GM12892 (cell line): ENCODE measurements at places on chromosomes 6 and 20.

GRCh38 chr6:33846226-33846625, 42.4 kb upstream of the MLN start:
- no peak for DNase-seq

DNA sequence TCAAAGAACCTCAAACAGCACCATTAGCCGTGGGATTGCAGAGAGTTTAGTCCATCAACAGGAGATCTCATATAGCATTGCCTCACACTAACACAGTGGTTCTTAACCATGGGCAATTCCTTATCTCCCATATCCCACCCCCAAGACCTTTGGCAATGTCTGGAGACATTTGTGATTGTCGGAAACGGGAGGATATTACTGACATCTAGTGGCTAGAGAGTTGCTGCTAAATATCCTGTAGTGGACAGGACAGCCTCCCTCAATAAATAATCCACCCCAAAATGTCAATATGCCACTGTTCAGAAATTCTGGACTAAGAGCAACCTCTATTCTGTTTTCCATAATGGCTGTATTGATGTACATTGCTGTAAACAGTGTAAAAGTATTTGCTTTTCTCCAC, 210.1 kb upstream of the CCN2 start:
- no peak for DNase-seq

DNA sequence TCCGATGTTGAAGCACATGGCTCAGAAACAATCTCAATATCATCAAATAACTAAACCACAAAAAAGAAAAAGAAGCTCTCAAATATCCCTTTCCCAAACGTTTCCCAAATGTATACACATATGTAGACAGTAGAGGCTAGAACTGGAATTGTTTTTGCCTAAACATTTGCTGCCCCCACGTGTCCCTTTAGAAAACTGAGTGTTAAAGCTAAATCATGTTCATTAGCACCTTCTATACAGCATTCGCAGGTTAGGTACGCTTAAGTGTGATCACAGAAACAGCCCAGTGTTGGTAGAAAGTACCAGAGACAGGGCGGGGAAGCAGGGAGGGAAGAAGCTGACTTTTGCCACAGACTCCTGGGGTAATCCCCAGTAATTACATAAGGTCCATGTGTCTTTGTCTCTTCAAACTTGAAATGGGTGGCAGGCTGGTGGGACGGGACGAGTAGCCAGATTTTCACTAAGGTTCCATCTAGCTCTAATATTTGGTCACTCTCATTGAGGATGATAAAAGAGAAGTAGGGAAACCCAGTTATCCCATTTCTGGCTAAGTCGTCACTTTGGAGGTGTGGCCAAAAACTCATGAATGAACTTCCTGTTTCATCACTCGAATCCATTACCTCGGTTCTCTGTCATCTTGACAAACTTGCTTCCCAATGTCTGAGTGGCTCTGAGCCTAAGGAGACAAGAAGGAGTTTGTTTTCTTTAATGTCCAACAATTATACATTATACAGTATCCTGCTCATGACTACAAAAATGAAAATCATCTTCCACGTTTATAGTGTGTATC, 15.0 kb upstream of the TFAP2A start:
- DNase-seq, result no peak

DNA sequence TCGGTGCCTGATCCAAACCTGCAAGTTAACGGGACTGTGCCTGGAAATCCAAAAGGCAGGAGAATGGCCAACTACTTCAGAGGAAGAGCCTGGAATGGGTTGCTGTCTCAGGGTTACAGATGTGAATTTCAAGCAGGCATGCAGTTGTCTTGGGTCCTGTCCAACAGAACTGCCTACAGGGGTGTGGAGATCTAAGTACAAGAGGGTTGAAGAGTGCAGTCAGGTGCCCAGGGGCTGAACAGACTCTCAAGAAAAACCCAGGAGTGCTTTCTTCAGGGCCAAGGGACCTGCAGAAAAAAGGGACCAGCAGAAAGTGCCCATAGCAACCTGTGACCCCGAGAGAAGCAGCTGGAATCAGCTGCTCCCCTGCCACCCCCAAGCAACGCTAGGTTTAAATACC, 71.0 kb downstream of the PREP start:
- DNase-seq, result no peak

- no peak for DNase-seq
Measured at GRCh38 chr6:86780923-86781322, 156.4 kb upstream of the HTR1E start.

- DNase-seq, result no peak
Measured at GRCh38 chr6:170147832-170148708, 142.8 kb downstream of the DLL1 start.

DNA sequence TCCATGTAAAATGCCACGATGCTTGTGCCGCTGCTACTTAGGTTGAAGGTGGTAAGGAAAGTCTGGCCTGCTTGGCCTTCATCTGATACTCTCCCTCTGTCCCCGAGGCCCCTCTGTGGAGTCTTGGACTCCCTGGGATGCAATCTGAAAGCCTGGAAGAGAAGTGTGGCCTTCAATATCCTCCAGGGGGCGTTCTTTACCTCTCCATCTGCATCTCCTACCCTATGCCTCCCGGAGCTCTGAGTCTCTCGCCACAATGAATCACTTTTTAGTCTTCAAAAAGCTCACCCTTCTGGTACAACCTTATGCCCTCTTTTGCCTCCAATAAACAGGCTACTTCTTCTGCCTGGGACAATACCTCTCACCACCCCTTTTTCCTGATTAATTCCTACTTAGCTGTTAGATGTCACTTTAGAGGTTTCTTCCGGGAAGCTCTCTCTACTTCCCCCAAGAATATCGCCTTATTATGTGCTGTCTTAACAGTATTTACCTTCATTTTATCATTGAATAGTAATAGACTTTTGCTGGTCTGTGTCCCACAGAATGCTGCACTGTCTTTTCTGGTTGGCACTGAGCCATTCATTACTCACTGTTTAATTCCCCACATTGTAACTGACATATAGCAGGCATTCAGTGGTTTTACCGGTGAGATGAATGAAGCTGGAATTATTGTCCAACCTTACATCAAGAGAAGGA, 13.9 kb upstream of the ATG5 start:
- peak; percentile 33 for DNase-seq

DNA sequence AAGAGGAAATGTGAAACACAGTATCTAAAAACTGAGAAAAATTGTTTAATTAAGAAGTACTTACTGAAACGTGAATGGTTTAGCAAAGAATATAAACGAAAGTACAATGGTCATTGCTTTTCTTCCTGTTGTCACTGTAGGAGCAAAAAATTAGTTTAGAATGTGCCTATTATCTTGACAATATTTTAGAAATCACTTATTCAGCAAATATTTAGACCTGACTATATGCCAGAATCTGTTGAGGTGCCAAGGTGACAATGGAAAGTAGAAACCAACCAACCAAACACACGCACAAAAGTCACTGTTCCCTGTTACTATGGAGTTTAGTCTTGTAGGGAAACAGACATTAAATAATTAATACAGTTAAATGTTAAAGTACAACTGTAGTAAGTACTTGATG, 20.5 kb downstream of the SLC35B3 start:
- no peak for DNase-seq

- no peak for DNase-seq
Measured at GRCh38 chr6:8086755-8087306, 15.5 kb downstream of the EEF1E1 start.

GRCh38 chr6:106564476-106564875, 64.8 kb downstream of the RTN4IP1 start:
- DNase-seq, result no peak

DNA sequence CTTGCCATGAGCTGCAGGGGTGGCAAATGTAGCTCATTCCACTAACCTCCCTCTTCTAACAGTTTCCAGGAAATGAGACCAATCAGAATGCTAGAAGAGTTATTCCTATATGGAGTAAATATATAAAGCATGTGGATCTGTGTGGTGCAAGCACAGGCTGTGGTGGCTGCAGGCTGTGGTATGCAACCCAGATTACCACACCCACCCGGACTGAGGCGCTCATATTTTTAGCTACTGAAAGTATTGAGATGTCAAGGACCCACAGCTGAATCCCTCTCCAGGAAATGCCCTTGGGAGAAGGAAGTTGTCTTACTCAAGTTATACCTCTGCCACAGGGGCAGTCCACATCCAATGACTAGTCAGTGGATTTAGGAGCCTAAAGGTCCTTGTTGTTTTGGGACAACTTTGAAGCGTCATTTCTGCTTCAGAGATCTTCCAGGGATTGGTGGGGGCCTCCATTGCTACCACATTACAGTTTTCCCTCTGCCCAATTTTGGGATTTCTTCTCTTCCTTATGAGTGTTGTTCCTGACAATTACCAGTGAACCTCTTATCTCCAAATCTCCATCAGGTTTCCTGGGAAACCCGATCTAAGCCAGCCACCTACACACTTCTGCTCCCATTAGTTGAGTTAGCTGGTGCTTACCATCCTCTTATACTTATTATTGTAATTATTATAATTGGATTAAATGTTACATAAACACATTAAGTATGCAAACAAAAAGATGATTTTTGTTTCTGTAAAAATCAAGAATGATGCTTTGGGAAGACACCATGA, 12.1 kb upstream of the REPS1 start:
- no peak for DNase-seq
